ENCODE measurements at places on chromosomes 3 and 15.

GRCh38 chr3:97125902-97126499 is 311.6 kb downstream of the EPHA6 start:
- no peak for DNase-seq

DNA sequence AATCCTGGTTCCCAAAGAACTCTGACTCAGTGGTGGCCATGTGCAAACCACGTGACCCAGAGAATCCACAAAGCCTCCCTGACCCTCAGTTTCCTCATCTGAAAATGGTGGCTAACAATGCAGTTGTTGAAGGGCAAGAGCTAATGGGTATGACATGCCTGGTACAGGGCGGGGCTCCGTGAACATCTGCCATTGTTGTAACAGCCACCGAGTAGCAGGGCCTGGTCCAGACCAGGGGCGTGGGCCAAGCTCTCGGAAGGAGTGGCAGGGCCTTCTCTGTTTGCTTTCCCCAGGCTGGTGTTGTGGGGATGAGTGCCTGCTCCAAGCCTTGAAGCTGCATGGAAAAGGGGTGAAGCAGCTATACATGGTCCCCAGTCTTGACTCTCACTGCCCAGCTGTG is 13.4 kb downstream of the MAPKAPK3 start:
- no peak for DNase-seq

- DNase-seq, result no peak
Observed at GRCh38 chr3:150274372-150274771, 133.7 kb upstream of the TSC22D2 start.

- DNase-seq, result no peak
Observed at GRCh38 chr3:87982421-87982820, 76.4 kb downstream of the CGGBP1 start.

GRCh38 chr3:186083746-186084145 is 25.1 kb downstream of the ETV5 start:
- DNase-seq, result no peak

- DNase-seq, result no peak
Observed at GRCh38 chr15:81411051-81411450, 37.0 kb upstream of the TMC3 start.

DNA sequence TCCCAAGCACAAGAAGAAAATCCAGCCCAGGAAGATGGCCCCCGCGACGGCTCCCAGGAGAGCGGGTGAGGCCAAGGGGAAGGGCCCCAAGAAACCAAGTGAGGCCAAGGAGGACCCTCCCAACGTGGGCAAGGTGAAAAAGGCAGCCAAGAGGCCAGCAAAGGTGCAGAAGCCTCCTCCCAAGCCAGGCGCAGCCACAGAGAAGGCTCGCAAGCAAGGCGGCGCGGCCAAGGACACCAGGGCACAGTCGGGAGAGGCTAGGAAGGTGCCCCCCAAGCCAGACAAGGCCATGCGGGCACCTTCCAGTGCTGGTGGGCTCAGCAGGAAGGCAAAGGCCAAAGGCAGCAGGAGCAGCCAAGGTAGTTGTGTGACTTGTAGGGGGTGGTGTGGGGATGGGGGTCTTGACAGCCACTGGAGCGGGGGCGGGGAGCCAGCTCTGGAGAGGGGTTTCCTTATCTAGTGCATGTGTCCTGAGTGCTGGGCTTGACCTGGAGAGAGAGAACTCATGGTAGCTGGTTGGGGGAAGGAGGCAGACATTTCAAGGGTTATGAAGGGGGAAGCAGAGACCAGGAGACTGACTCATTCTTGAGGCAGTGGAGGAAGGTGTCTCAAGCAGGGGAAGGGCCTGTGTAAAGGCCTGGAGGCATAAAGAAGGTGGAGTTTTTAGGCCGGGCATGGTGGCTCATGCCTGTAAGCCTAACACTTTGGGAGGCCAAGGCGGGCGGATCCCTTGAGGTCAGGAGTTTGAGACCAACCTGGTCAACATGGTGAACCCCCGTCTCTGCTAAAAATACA is 6.2 kb downstream of the H1-8 start:
- DNase-seq, result no peak

DNA sequence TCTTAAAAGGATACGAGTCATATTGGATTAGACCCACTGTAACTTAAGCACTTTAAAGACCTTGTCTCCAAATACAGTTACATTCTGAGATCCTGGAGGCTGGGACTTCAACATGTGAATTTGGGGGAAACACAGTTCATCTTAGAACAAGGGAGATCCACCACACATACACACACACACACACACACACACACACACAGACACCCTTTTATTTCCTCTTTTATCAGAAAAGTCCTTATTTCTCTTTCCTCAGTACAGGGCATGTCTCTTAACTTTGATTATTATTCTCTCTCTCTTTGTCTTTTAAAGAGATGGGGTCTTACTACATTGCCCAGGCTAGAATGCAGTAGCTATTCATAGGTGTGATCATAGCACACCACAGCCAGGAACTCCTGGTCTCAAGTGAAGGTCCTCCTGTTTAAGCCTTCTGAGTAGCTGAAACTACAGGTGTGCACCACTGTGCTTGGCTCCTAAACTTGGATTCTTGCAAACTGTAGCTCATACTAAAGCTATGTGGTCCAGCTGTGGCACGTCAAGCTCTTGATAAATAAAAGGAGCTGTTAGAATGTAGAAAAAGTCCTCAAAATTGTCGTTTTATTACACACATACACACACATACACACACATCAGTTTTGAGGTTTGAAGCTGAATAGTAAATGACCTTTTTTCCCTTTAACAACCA is 7.4 kb downstream of the GOLM2 start:
- no peak for DNase-seq

GRCh38 chr3:128476659-128477058 is 10.0 kb upstream of the DNAJB8 start:
- no peak for DNase-seq

DNA sequence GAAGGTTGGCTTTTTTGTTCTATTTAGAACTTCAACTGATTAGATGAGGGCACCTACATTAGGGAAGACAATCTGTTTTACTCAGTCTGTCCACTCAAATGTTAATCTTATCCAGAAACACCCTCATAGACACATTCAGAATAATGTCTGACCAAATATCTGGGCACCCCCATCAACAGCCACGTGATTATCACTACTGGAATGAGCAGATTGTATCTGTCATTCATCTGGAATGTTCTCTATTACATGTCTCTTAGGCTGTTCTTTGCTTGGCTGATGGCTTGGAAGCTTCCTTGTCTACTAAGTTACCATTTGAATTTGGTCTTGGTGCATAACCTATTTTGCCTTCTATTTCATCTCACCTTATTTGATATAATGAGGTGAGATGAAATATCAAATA is 15.7 kb upstream of the LRRC58 start:
- no peak for DNase-seq

DNA sequence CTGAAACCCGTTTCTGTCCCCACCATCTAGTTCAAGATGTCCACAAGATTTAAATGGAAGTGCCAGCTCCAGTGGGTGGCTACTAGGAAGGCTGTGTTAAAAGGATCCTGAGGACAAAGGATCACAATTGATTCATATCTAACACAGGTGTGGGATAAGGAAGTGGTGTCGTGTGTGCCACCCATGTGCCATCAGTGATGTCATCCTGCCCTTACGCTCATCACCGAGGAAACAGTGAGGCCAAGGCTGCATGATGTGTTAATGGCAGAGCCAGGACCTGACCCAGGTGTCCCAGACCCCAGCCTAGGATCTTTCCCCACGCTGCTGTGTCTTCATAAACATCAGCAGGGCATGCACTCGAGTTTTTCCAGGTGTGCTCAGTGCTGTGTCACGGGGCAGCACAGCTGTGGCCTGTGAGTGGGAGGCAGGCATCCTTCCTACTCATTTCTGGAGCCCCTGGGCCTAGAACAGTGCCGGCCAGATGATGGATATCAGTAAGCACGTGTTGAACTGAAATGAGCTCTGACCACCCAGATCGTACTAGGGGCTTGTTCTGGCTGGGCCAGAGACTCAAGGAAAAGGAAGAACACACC is 10.6 kb upstream of the TGM5 start:
- no peak for DNase-seq
